Left renal cortex interstitium (tissue), 4 donors: ENCODE measurements at places on chromosomes 7 and 10.

- no peak for DNase-seq
These were observed 1259.7 kb downstream of the XPNPEP1 start for GRCh38 chr10:108663587-108663986.

DNA sequence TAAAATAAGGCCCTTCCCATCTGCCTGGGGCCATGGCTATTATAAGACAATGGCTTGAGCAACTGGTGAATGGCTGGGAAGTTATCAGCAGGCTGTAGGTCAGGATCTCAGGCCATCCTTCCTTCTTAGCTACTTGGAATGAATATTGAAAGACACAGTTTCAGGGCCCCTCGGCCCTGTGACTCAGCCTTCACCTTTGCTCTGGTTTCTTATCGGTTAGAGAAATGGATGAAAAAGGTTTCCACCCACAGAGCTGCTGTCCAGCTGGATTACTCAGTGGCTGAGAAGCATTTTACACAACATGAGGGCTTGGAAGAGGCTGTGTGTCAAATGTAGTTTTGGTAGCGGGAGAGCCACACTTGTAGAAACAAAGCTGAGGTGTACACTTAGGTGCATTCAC is 9.4 kb downstream of the ACSL5 start:
- DNase-seq: no peak

DNA sequence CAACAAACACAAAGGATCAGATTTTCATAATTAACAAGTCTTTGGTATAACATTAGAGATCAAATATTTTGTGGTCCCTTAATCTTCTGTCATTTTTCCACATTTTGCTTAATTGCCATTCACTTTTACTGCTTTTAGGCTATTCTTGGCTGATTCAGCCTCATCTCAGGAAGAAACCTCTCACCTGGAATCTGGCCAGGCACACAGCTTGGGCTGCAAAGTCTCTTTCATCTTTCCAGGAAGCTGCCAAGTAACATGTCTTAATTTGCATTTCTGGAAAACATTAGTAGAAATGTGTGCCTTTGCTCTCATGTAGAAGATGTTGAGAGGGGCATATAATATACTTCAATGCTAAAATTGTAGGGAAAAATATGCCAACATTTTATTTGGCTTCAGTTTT is 174.2 kb upstream of the STEAP4 start:
- no peak for DNase-seq

DNA sequence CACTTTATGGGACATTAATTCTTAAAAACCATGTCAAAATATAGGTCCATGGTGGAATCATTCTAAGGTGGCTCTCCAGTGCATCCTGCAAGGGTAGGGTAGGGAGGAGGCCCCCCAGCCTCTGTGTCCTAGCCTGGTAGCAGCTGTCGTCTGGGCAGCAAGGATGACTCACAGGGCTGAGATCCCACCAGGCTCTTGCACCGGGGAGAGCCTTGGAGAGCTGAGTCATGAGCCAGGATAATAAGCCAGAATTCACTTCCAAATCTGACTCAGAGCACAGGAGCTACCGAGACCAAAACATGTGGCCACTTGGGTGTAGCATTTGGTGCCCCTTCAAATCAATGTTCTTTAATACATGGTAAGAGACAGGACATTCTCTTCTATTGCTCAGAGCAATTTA is 298.5 kb downstream of the NEBL start:
- DNase-seq: no peak

GRCh38 chr10:75542084-75542483 is 110.7 kb downstream of the LRMDA start:
- DNase-seq: no peak

DNA sequence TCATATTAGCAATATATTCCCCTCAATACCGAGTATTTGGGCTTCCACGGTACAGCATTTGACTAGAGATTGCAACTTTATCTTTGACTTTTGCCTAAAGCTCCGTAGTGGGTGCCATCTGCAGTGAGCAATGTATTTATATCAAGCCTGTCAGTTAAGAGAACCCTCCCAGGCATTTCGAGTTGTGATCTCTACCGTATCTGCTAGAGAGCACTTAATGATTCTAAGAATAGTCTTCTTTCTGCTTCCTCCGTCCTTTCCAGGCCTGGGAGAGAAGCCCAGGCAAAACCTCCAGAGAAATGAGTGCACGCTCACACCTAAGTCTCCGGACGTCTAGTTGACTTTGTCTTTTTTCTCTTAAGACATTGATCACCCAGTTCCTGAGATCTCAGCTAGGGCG is 210.6 kb downstream of the KLF6 start:
- DNase-seq: no peak

DNA sequence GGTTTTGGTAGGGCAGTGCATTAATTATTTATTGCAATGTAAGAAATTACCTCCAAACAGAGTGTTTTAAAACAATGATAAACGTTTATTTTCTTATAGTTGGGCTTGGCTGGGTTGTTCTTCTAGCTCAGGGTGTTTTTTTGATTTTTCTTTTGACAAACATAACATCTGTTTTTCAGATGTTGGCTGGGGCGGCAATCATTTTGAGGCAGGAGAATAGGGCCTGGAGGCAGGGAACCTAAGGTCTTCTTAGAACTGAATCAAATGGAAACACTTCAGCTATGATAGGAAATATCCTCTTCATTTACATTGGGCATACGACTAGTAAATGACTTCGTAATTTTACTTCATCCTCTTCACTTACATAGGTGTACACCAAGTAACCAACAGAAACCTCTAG is 47.4 kb upstream of the NAMPT start:
- no peak for DNase-seq

GRCh38 chr7:71465741-71466189 is 333.8 kb downstream of the GALNT17 start:
- no peak for DNase-seq

DNA sequence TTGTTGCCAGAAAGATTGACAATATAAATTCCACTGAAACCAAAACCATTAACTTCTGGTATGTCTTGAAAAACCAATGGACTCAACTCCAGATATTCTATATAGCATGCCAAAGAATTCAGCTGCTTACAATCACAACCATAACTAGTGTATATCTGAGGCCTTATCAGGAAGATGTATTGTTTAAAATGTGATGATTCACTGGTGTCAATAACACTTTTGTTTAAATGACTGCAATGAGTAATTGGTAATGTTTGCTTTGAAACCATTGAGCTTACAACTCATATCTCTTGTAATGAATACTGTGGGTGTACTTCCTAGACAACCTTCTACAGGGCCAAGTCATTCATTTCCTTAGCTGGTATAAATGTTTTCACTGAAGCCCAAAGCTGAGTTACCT is 727.9 kb upstream of the KCND2 start:
- no peak for DNase-seq

DNA sequence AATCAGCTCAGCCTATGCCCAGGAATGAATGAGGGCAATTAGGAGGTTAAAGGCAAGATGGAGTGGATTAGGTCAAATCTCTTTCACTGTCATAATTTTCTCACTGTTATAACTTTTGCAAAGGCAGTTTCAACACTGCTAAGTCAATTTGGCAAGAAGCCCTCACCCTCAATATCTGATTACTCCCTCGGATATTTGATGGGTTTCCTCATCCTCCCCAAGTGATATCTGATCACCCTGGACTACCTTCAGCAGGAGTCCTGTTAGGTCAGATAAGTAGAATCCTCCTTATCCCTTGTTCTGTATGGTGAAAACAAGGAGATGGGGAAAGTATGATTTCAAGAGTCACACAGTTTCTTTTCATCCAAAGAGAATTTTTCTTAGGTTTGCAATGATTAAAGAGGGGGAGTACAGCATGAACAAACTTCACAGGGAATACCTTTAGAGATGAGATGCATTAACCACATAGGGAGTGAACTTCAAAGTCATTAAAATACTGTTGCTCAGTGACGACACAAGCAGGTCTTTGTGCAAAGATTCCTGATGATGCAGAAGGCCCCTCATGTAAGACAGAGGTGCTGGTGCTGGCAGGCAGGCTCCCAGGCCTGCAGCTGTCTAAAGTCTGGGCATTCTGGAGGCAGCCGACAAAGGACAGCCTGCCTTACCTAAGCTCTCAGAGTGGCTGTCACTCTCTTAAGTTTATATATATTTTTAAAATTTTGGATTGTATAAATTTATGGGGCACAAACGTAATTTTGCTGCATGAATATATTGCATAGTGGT is 75.4 kb upstream of the POM121L12 start:
- DNase-seq: no peak

DNA sequence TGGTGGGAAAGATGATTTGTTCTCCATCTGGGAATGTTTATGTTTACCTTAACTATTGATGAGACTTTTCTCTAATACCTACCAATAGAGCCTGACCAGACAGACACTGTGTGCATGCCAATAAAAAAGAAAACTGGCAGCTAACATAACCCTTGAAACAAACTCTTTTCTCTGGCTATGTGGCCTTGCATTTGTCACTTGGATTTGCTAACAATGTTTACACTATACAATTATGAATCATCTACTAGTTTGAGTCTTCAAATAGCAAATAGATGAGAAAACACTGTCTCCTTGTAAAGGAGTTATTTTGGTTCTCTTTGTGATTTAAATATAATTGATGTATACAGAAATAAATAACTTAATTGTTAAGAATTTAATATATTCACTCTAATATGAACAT is 273.1 kb downstream of the SEMA3D start:
- no peak for DNase-seq

DNA sequence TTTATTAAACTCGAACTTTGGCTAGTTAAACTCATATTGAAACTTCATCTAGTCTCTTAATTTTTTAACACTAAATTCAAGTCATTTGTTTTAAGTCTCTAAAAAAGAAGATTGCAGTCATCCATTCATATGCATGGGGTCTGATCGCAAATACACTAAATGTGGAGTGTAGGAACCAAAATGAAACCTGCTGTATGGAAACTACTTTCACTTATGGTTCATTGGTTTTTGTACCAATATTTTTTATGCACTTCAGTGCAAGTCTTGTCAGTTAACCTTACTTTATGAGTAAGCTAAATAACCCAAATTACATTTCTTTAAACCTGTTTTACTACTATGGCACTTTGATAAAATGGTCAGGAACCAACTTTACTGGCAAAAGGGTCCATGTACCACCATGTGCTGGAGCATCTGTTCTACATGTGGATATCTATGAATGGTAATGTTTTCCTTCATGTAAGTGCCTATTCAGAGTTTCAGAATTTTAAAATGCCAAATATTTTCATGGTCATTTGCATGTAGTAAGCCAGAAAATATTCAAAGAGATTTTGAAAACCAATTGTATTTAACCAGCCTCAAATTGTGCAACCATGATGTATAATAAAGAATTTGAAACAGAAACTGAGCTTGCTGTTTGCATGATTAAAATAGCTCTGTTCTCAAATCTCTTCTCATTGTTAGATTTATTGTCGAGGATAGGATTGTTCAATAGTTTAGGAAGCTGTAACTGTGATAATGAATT is 7.6 kb upstream of the SUPV3L1 start:
- DNase-seq: no peak

DNA sequence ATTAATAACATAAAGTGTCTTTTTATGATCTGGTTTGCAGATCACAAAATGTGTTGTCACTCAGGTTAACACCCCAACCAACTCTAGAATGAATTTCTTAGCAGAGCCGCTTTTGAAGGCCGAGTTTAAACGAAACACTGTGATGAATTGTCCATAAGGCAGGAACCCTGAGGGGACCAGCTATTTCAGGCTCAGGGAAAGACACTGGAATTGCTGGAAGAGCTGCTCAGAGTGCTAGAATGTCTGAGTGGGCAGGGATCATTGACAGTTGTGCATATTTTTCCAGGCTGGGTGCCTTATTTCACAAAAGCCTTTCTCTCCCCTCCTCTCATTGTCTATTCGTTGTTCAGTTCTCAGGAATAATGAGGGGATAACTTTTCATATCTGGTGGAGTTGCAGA is 68.7 kb upstream of the PRKG1 start:
- no peak for DNase-seq

GRCh38 chr7:25858525-25859411 is 293.2 kb upstream of the NFE2L3 start:
- DNase-seq: no peak

DNA sequence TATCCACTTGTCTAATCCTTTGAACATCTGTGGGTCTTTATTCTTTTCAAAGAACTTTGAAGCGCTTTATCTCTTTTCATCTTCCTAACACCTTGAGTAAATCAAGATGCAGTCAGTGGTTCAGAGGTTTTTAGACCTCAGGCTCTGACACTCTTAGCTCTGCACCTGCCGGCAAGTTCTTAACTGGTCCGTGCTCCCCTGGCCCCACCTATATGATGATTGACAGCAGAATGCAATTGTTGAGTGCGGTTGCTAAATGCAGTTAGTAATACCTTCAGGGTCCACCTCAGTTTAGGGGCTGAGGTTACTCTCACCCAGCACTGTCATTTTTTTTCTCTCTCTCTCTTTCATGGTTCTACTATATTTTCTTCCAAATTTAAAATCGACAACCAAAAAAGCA is 854.2 kb upstream of the AUTS2 start:
- DNase-seq: no peak

DNA sequence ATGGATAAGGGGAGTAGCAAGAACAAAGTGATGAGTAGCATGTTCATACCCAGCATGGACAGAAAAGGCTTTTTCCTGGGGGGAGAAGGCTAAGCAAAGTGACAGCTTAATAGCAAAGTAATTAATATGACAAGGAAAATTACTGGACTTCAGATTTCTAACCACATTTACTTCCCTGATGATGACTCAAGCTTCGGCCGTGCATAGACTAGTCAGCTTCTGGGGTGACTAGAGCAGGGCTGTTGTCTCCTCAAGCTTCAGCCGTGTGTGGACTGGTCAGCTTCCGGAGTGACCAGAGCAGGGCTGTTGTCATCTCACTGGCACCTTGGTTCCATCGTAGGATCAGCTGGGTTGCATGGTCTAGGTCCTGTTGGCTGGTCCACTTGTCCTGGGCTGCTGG is 2.1 kb upstream of the ZNF117 start:
- no peak for DNase-seq

DNA sequence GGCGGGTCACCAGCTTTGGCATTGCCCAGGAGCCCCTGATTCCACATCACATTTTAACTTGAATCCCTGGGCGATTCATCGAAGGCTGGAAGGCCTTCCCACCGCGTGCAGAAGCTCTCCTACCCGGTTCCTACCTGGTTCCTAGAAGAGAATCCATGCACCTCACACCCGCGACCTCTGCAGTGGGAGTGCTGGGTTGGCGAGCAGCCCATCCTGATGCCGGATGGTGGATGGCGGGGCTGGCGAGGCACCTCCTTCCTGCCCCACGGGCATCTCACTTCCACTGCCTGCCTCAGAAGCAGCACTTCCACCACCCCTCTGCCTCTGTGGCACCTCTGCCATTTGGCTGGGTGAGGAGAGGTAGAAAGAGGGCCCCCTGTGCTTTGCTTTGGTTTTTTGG is 32.0 kb downstream of the NUB1 start:
- no peak for DNase-seq

DNA sequence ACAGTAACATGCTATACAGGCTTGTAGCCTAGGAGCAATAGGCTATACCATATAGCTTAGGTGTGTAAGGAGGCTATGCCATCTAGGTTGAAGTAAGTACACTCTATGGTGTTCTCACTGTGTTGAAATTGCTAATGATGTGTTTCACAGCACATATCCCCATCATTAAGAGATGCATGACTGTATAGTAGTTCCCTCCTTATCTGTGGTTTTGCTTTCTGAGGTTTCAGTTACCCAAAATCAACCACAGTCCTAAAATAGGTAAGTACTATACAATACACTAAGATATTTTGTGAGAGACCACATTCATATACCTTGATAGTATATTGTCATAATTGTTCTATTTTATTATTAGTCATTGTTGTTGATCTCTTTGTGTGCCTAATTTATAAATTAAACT is 12.7 kb downstream of the FZD1 start:
- DNase-seq: no peak

GRCh38 chr7:33261585-33261984 is 132.2 kb downstream of the BBS9 start:
- no peak for DNase-seq
